ENCODE measurements at places on chromosomes 7 and 10.
A peak's percentile ranks its signal among the peaks of the same experiment; 100 is the strongest.

DNA sequence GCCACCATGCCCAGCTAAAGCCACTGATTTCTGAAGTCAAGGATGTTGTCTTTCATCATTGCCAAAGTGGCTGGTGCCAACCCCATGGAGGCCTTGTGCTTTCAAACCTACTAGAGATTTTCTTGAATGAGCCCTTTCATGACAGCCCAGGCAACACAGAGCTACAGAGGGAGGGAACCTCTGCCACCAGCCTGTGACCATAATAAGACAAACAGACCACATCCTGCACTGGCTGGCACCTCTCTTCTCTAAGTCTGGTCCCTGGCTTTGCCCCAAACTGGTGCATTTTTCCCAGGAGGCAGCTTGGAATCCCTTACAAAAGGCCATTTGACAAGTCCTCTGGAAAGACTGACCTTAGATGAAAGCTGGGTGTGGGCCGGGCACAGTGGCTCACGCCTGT lies 348.8 kb downstream of the GALNT17 start:
- no peak for DNase-seq

GRCh38 chr7:86908948-86909347 lies 150.5 kb downstream of the ELAPOR2 start:
- no peak for DNase-seq

DNA sequence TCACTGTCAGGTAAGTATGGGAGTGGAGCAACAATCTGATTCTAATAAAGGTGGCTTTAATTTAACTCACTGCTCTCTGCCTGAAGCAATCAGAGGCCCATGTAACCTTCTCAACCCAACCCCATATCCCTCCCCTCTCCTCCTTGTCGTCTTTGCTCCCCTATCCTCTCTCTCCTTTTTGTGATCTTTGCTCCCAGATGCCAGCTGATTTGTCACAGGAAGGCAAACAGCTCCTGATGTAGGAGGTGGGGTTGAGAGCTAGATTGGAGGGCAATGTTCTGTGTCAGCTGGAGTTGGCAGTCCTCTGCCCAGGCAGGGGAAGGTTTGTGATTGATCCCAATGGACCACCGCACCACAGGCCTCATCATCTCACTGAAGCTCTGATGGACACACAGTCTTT lies 101.4 kb upstream of the PIK3CG start:
- DNase-seq: no peak

DNA sequence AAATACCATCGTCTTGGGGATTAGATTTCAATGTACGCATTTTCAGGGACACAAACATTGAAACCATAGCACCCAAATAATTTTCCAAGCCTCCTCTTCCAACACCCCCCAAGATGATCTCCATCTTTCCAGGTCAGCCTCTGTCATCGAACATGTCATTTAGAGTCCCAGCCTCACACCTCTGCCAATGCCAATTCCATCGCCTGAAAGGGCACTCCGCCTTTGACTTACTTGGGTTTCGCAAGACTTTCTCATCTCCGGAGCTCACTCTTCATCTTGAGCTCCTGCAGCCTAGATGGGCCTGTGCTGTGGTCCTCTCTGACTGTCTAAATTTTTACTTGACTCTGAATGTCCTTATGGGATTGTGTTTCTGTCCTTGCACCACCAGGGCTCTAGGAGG lies 10.4 kb upstream of the FAM241B start:
- no peak for DNase-seq

GRCh38 chr7:27211764-27212204 lies 11.9 kb upstream of the HOXA13 start:
- no peak for DNase-seq

GRCh38 chr10:51035344-51035743 lies 38.9 kb upstream of the PRKG1 start:
- DNase-seq: no peak

DNA sequence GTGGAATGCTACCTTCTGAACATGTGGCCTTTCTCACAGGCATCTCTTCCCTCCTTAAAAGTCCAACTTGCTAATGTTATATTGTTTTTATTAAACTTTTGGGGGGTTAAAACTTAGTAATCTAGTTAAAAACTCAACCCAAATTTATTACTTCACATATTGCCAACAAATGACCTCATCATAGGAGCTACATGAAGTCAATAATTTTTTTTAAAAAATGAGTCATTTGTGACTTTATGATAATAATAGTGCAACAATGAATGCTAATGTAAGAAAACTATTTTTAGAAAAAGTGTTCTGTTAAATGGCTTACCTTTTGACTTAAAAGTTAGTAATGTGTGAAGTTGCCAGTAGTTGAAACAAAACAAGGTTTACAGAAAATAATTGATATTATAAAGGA lies 325.9 kb upstream of the FZD1 start:
- no peak for DNase-seq

- no peak for DNase-seq
These were observed 39.3 kb downstream of the SEPTIN7 start for GRCh38 chr7:35839860-35840854.

- peak; percentile 36 for DNase-seq
These were observed 22.7 kb downstream of the SLC35G1 start for GRCh38 chr10:93916257-93917063.

DNA sequence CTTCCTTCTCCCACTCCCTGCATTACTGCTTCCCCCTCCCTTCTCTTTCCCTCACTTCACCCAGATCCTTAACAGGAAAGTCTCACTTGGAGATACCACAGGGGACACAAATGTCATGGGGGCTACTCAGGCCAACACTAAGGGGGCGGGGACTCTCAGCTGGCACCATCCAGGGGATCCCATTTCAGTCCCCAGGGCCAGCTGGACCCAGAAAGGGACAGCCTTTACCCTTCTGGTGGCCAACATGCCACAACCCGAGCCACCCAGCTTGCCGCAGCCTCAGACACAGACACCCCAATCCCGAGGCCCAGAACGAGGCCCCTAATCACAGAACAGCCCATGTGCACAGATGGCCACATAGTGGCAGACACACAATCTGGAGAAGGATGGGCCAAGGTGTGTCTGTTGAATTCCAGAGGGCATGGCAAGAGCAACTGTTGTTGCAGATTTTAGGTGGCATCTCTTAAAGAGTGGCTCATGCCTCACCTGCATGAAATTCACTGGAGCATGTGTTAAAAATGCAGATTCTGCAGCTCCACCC lies 5.6 kb downstream of the CAMK2G start:
- DNase-seq: no peak

DNA sequence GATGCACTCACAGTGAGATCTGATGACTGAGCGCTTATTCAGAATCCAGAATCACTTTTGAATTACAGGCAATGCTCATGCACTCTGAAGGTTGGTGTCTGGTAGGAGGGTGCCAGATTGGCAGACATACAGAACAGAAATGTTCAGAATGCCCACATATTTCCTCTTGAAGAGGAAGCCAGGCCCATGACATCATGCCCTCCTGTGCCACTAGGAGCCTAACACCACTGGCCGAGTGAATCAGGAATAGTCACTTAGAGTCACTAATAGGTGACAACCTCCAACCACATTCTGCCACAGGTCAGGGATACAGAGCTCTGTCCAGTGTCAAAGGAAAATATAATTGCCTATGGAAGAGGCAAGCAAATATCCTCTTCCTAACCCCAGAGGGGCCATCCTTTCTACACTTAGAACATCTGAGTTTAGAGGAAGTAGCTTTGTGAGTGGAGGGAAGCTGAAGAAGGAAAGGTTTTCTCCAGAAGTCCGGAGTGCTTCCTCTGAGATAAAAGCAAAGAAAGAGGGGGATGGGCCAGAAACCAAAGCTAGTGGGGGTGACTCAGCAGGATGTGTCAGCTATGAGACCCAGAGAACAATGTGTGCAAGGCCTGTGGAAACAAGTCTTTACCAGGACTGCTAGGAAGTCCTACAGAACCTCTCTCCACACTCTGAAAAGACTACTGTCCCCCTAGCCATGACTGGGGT lies 838.8 kb downstream of the GRID1 start:
- no peak for DNase-seq

DNA sequence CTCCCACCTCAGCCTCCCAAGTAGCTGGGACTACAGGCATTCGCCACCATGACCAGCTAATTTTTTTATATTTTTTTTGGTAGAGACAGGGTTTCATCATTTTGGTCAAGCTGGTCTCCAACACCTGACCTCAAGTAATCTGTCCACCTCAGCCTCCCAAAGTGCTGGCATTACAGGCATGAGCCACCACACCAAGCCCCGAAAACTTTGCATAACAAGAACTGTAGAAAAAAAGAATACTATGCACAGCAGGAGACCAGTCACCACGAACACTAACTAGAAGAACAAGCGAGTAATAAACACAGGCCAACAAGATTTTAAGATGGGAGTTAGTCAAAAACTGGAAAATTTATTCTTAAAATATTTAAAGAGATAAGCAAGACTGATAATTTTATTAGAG lies 447.0 kb downstream of the ETV1 start:
- no peak for DNase-seq

DNA sequence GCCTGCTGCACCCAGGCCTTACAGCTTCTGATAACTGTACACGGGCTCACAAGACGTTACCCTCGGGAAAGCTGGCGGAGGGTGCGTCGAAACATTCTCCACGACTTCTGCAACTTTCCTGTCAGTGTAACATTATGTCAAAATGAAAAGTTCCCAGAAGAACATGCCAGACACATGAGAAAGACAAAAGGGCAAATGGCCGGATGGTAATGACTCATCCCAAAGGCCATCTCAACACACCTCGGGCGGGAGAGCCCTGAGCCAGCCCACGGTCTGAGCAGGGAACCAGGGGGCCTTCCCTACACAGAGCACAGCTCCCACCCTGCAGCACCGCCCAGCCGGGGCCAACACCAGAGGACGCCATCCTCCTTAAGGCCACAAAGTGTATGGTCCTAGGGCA lies 118.7 kb downstream of the MAD1L1 start:
- no peak for DNase-seq

DNA sequence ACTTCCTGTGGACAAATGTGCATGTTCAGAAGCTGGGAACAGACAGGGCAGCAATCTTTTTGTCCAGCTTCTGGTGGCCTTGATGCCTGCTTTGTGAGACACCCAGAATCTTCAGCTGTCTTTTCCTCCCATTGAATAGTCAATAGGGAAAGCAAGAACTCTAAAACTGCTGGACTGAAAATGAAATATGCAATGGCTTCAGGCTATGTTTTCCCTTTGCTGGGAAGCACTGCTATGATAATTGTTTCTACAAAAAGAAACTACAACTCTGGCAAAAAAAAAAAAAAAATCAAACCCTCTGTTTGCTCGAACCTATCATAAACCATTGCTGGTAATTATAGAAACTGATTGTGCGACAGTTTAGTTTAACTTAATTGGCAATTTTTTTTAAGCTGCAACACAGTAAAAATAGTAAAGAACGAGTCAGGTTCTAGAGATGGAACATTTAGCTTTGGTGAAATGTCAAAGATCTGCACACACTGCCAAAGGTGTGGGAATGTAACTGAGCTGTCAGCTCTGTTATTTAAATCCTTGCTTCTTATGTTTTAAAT lies 79.1 kb upstream of the NEUROD6 start:
- no peak for DNase-seq

DNA sequence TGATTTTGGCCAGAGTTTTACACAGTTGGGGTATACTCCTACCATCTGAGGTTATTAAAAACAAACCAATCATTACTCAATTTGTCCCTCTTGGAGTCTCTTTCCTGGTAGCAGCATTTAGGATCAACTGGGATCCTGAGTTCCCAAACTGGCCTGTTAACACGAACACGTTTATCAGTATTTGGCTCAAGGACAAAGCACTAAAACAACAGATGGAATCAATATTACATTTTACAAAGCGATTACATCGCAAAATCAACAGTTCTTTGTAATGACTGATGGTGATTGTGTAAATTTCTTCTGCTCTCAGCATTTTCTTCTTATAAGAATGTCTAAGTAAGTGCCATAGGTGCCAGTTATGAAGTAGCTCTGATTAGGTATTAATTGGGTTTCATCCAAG lies 582.9 kb upstream of the ANKRD30A start:
- DNase-seq: no peak

- no peak for DNase-seq
These were observed 382.7 kb upstream of the RNF32 start for GRCh38 chr7:156257904-156258303.

- DNase-seq: no peak
These were observed 851 bp downstream of the AKR1E2 start for GRCh38 chr10:4826792-4827324.

- DNase-seq: no peak
These were observed 92.1 kb downstream of the PPP1R3C start for GRCh38 chr10:91540733-91541132.

GRCh38 chr10:127921753-127922145 lies 14.8 kb downstream of the PTPRE start:
- DNase-seq: no peak

DNA sequence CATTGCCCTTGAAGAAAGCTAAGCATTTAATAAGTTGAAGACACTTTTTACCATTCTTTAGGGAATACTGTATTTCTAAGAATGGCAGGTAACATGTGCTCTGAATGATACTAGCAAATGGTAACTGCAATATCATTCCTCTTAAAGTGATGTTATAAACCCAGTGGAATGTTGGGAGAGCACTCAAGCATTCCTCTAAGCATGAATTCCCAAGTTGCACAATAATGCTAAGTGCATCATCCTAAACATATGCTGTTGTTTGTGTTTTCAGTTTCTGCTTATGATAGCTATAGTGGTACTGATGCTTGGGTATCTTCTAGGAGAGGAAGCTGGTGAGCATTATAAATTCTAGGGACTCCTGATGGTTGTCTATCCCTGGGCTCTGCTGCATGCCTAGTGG lies 673.9 kb downstream of the PHTF2 start:
- DNase-seq: no peak

GRCh38 chr10:108167766-108168165 lies 1003.3 kb upstream of the SORCS1 start:
- DNase-seq: no peak

DNA sequence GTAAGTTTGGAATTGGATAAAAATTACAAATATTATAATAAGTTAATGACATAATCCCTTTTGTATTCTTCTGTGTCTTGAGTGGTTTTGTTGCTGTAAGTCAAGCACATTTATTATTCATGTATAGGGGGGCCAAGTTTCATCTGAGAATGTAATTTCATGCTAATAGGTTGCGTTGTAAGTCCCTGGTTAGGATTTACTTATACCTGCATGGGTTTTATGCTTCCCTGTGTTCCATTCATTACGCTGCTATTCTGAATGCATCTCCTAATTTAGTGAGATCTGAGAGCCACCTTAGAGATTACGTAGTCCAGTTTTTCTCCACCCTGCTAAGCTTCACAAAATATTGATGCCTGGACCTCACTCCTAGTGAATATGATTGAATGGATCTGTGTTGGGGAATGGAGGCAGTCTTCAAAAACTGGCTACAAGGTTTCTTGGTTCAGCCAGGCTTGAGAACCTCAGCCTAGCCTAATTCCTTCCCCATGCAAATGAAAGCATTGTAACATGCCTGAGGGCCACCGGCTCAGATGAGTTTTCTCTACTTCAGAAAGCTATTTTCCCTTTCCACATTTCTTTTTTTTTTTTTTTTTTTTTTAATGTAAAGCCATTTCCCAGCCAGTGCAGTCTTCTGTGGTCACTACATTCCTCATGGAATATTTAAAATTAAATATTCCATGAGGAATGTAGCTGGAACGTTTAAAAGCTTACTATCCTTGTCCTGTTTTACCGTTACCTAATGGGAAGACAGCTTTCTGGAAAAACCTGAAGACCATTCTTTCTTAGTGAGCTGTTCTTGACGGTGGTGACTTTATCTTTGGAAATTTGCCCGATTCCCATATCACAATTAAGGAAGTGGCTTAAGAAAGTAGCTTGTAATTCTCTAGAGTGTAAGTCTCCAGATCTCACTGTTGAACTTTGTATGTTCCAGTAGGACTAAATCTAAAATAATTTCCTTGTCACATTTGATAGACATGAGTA lies 16.0 kb downstream of the PAPSS2 start:
- no peak for DNase-seq
